Activated naive CD4-positive, alpha-beta T cell treated with anti-CD3 and anti-CD28 coated beads, Interleukin-2, amount 50 U/mL, for 16 hours (primary cell): ENCODE measurements at places on chromosomes 16 and 17.
A peak's percentile ranks its signal among the peaks of the same experiment; 100 is the strongest.

- no peak for DNase-seq
Observed at GRCh38 chr17:53949473-53950090, 126.9 kb downstream of the KIF2B start.

DNA sequence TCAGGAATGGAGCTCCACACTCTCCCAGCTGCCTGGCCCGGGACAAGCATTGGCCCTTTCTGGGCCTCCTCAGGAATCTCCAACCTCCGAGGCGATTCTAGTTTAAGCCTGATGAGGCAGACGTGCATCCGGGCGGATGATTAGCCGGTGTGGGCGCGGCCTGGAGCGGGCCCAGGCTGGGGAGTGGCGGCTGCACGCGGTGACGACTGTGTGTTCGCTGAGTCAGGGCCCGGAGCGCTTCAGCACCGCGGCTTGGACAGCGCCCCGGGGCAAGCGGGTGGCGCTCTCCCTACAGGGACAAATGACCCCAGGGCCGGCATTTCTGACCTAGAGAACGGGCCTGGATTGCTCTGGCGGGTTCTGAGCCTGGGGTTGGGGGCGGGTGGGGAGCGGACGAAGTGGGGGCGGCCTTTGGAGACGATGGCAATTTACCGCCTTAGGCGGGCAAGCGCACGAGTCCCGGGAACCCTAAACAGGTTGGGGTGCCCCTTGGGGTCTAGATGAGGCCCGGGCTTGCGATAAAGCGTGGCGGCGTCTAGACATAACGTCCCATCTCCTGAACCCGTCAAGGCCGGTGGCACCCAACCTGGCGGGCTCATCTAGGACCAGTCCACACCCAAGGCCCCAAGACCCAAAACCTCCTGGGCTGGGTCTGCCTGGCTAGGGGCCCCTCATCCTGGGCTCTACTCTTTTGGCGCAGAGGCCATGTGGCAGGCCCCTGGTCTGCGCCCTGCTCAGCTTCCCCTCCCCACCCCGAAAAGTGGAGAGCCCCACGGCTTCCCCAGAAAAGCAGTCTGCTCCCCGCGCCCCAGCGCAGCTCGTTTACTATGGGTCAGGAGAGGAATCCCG is 22.3 kb upstream of the ZNHIT3 start:
- DNase-seq: peak; percentile 39

DNA sequence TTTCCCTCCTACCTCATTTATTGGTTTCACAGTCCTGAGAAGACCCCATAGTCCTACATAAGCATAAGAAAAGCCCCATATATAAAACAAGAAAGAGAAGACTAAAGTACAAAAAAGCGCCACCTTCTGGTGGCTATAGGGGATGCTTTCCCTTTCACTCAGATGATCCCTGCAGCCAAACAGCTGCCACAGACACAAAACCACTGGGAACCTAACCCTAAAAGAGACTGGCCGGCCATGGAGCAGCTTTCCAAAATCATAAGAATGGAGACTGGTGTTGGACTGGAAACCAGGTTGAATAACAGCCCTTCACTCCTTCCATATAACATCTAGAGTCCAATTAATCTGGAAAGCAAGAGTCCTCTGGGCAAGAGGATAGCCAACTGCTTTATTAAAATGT is 11.4 kb downstream of the DYNC1LI2 start:
- DNase-seq: peak; percentile 22

DNA sequence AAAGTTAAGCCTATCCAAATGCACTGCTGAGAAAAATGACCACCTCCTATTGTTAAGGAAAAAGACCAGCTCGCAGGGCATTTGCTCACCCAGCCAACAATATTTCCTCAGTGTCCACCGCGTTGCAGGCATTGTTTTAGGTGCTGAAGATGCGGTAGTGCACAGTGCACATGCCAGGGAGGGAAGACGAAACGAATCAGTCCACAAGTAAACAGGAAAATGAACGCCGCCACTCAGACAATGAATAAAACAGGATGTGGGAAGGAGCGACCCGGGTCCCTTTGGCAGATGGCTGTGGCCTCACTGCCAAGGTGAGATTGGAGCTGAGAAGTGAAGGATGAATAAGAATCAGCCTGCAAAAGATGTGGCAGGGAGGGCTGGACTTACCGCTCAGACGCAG is 249.2 kb downstream of the FOXL1 start:
- no peak for DNase-seq

DNA sequence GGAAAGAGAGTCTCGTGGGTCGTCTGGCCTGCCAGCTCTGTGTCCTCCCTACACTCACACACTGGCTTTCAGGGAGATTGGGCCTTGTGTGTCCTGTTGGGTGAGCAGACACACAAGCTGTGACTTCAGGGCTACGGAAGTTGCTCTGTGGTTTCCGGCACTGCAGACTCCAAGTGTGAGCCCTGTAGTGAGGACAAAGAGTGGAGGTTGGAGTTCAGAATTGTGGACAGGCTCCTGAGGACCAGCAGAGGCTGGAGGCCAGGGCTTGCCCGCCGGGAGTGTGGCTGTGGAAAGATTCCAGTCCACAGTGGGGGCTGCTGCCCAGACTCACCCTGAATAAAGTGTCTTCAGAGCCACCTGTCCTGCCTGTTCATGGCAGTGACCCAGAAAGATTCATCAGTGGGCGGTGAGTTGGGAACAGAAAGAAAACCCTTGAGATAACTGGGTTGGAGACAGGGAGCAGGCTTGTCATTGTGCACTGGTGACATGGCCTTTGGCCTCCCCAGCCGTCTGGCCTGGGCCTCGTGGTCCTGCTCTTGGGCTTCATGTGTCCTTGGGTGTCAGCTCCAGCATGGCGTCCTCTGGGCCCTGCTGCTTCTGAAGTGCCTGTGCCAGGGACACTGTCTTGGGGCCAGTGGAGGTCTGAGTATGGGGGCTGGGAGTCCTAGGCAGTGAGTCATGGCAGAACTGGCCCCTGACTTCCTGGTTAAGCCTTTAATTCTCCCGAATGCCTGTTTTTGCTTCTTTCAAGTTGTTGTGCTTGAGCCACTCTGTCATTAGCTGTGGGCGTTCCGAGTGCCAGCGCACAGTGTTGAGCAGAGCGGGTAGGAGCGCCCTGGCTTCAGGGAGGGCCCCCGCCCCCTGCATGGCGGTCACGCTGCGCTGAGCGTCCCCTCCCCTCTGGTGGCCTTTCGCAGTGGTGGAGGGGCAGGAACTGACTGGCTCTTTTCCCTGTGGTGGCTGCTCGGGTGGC is 19.9 kb upstream of the ZNF750 start:
- peak; percentile 66 for DNase-seq
